Right lung (tissue), 10 donors: ENCODE measurements at places on chromosomes 2 and 18. TPM values are rescaled to one million over a fixed set of nuclear protein-coding genes. Genes with fewer than 3 reads are reported as not detected.

DNA sequence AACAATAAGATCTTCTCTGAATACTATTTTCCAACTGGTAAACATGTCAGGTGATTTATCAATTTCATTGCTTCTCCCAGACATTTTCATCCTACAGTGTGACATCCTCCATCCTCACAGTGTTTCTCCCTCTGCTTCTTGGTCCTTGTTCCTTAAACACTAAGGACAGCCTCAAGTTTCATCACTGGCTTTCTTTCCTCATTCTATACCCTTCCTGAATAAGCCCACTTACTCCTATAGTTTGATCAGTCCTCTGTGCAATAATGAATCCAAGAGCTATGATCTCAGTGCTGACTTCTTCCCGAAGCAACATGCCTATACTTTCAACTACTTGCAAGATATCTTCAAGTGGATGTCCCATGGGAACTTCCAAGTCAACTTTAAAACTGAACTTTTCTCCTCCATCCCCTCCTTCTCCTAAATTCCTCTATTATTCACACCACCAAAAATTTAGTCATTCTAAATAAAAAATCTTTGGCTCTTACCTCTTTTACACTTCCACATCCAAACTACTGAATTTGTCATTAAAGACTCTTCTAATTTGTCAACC, 87.6 kb downstream of the FAM228A start:
- DNase-seq, result no peak

GRCh38 chr2:113093613-113093977, 25.8 kb downstream of the IL1F10 start:
- no peak for DNase-seq

DNA sequence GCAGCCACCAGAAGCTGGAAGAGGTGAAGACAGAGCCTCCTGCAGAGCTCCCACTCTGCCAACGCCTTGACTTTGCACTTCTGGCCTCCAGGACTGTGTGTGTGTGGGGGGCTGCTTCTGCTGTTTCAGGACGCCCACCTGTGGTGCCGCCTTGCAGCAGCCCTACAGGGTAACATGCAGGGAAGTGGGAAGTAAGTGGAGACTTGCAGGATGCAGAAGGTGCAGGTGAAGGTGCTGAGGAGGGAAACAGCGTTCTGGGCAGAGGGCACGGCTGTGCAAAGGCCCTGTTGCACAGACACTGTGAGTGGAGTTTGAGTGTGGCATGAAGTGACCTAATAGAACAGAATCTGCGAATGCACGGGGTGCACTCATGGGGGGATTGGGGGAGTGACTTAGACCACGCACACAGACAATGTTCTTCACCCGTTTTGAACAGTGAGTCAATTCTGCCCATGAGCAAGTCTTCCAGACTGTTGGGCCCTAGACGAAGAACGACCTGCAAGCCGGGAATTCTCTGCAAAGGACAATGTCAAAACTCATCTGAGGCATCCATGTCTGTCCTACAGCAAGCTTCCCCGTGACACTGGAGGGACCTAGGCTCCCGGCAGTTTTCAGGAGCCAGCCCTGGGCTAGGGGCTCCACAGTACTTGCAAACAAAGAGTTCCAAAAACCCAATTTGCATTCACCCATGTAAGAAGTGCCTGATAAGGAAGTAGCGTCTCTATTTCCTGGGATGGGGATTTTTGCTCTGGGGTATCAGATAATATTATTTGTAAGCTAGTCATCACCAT, 19.0 kb downstream of the MBP start:
- DNase-seq, result no peak

GRCh38 chr2:227374158-227374557, 4.9 kb downstream of the TM4SF20 start:
- no peak for DNase-seq

GRCh38 chr18:13831864-13832508, 8.0 kb downstream of the MC5R start:
- no peak for DNase-seq

GRCh38 chr2:186195696-186196095, 290.4 kb upstream of the ZC3H15 start:
- no peak for DNase-seq

GRCh38 chr18:6248017-6248416, 166.7 kb downstream of the L3MBTL4 start:
- DNase-seq, result no peak

- no peak for DNase-seq
Observed at GRCh38 chr18:21145371-21145770, 33.8 kb upstream of the ROCK1 start.

- DNase-seq, result no peak
Observed at GRCh38 chr2:127356531-127356930, 31.2 kb downstream of the MAP3K2 start.

GRCh38 chr2:79713131-79713785, 200.4 kb downstream of the CTNNA2 start:
- no peak for DNase-seq

DNA sequence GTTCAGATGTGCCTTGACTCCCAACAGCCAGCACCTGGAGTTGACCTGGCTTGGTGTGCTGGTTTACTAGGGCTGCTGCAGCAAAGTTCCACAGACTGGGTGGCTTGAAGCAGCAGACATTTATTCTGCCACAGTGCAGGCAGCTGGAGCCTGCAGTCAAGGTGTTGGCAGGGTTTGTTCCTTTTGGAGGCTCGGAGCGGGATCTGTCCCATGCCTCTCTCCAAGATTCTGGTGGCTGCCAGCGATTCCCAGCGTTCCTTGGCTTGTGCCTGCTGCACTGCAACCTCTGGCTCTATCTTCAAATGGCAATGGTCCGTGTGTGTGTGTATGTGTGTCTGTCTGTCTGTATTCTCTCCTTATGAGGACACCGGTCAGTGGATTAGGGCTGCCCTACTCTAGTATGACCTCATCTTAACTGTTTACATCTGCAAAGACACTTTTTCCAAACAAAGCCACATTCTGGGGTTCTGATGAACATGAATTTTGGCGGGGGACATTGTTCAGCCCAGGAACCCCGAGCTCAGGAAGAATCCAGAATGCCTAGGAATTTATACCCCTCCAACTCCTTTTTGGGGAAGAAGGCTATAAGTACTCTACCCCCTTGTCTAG, 44.7 kb upstream of the TMEM131 start:
- no peak for DNase-seq

NMS gene
- not detected for polyA plus RNA-seq

GRCh38 chr2:232976176-232976575, 36.9 kb downstream of the NGEF start:
- no peak for DNase-seq

IL18RAP gene
- polyA plus RNA-seq, result 1.2 TPM

DNA sequence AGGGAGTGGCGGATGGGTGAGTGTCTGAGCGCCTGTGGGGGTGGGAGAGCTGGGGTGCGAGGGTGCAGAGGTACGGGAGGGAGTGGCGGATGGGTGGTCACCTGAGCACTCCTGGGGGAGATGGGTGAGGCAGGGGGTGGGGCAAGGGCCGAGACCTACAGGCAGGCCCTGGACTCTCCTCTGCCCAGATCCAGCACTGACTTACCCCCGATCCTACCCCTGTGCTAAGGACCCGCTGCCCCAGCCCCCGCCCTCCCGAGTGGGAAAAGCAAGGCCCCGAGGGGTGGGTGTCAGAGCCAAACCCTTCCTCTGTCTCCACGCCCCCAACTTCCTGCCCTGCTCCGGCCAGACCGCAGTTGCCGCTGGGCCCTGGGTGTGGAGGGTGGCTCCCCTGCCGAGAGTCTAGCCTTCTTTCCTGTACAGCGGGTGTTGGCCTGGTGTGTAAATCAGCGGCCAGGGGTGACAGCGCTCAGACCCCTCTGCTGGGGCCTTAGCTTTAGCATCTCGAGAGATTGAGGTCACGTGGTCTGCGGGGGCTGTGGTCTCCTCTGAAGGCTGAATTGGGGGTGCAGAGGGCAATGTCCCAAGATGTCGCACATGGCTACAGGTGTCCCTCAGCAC, 12.5 kb downstream of the BOK start:
- DNase-seq, result no peak

- DNase-seq, result no peak
Observed at GRCh38 chr2:20334605-20335203, 15.9 kb downstream of the PUM2 start.

- DNase-seq, result no peak
Observed at GRCh38 chr2:45852450-45853150, 201.1 kb downstream of the PRKCE start.

FEV gene
- not detected for polyA plus RNA-seq

GRCh38 chr2:16745466-16745865, 79.8 kb upstream of the CYRIA start:
- no peak for DNase-seq

- no peak for DNase-seq
Observed at GRCh38 chr18:74799542-74799941, 201.9 kb downstream of the ZNF407 start.

SCG2 gene
- polyA plus RNA-seq, result 1.1 TPM

GRCh38 chr2:176682278-176682677, 413.0 kb downstream of the MTX2 start:
- no peak for DNase-seq

IL1R1 gene
- polyA plus RNA-seq, result 109 TPM

DNA sequence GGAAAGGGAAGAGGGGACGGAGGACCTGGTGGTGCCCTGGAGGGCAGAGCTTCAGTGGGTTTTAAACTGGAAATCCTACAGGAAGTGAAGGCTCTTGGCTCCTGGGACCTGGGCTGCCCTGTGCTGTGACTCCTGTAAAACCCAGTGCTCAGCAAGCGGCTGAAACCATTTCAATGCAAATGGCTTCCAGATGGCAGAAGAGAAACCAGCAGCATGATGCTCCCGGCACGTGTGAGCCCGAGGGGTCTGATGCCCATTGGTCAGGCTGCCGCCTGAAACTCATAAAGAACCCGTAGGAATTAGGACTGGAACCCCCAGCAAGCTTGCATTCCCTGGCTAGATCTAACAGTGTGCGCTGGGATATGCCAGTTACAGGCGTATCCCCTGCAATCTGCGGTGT, 109.2 kb upstream of the THOC1 start:
- DNase-seq, result no peak

- DNase-seq, result peak; percentile 68
Observed at GRCh38 chr2:101577173-101577572, 102.3 kb upstream of the RFX8 start.

GRCh38 chr2:218961229-218961628, 1.8 kb downstream of the CDK5R2 start:
- no peak for DNase-seq

DHRS9 gene
- 0.97 TPM for polyA plus RNA-seq

- DNase-seq, result no peak
Observed at GRCh38 chr2:45729753-45730512, 78.5 kb downstream of the PRKCE start.

UBXN4 gene
- 144 TPM for polyA plus RNA-seq

AOX1 gene
- 8.3 TPM for polyA plus RNA-seq

GRCh38 chr2:206443735-206444527, 599 bp downstream of the ADAM23 start:
- no peak for DNase-seq

DNA sequence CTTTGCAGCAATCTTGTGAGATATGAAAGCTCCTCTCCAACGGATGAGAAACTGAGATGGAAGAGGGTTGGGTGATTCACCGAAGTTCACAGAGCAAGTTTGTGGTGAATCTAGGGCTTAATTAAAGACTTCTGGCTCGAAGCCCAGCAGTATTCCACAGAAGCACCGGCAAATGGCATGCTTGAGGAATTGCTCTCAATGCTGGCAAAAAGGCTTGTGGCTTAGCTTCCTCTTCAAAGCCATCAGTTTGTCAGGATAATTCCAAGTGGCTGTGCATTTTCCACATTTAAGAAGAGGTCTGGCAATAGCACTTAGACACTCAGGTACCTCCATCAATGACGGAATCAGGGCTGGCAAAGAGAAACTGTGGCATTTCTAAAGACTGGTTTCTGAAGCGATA, 98.7 kb upstream of the SLC66A3 start:
- DNase-seq, result no peak

GRCh38 chr2:165691615-165692014, 102.4 kb downstream of the GALNT3 start:
- DNase-seq, result no peak

DNA sequence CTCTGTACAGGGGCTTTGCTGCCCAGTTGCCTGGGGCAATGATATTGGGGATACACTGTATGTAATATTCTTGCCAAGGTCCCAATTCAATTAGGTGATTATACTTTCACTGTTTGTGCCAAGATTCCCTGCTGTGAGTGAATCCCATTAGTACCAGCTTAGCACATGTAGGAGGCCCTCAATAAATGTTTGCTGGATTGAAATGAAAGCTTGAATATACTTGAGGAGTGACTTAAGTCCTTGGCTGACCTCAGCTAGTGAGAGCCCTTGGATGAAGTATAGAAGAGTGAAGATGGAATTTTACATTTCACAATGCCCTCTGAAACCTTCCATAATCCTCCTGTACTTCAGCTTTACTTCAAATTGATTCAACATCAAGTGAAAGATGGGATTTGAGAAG, 102.9 kb downstream of the GATA6 start:
- no peak for DNase-seq

GRCh38 chr2:23592898-23593751, 208.1 kb downstream of the KLHL29 start:
- no peak for DNase-seq

- DNase-seq, result no peak
Observed at GRCh38 chr18:54529444-54529843, 61.6 kb upstream of the DYNAP start.

- DNase-seq, result no peak
Observed at GRCh38 chr18:35522130-35522959, 24.6 kb upstream of the INO80C start.

GRCh38 chr2:75608684-75609333, 37.8 kb upstream of the MRPL19 start:
- DNase-seq, result peak; percentile 73

DNA sequence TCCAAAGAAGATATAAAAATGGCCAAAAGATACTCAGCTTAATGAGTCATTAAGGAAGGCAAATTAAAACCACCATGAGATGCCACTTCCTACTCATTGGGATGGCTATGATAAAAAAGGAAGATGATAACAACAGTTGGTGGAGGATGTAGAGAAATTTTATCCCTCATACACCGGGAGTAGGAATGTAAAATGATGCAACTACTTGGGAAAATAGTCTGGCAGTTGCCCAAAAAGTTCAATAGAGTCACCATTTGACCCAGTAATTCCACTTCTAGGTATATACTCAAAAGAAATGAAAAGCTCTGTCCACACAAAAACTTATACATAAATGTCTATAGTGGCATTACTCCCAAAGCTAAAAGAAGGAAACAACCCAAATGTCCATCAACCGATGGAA, 10.1 kb upstream of the SULT1C2 start:
- no peak for DNase-seq

DNA sequence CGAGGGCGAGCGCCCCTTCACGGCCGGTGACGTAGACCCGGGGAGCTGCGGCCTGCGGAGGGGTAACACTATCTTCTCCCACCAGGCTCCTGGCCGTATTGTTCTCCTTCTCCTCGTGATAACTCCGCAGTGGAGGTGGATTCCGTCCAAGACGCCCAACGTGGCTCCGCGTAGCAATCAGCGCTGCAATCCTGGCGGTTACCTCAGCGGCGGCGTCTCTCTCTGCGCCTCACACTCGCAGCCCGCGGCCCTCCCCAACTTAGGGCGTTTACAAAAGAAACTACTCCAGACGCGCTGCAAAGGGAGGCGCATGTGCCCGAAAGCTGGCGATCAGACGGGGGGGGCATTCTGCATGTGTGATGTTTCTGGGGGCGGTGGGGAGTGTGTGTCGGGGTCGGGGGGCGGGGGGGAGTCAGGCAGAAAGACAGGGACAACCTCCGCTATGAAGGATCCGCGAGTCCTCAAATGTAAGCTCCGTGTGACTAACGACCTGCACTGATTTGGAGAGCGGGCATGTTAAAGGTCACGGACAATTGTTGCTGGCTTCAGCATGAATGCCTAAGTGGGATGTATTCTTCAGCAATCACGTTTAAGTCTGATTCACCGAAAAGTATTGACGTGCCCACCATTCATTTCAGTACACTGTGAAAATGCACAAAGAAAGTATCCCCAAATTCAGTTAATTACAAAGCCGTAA, 1.3 kb upstream of the ZNF516 start:
- DNase-seq, result peak; percentile 71

PLB1 gene
- polyA plus RNA-seq, result 1.2 TPM

GRCh38 chr2:1967242-1968208, 223.2 kb upstream of the PXDN start:
- no peak for DNase-seq
